ENCODE measurements at places on chromosomes 12 and 14.

DNA sequence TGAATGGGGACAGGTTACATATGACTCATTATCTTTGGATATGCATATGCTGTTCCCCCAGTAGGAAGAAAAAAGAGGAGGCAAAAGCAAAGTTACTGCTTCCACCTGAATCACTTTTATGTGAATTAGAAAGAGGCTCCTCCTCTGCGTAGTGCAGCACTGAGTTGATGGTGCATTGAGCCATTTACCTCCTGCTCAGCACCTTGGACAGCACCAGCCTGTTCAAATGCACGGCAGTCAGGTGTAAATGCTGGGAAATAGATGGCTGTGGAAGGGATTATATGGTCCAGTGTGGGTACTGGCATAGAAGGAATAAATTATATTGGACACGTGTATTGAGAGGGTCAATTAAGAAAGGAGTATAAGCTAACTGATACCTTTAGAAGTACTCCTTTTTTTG lies 541.9 kb upstream of the SEL1L start:
- DNase-seq, result peak; percentile 3

DNA sequence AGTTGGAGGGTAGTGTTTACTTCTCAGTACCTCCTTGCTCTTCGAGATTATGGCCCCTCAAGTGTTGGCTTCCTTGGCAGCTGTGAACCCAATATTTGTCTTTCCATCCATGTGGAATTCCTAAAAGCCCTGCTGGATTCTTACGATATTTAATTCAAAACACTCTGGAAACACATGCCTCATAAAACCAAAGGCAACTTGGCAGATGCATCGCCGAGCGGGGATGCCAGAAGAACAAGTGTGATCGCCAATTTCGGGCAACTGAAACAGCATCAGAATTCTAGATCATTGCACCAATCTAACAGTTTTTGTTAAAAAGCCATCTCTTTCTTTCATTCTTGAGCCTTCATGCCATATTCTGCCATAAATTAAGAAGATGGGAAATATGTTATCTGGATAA lies 934.4 kb downstream of the AACS start:
- no peak for DNase-seq

- no peak for DNase-seq
Measured at GRCh38 chr12:79001404-79001803, 136.8 kb downstream of the SYT1 start.

DNA sequence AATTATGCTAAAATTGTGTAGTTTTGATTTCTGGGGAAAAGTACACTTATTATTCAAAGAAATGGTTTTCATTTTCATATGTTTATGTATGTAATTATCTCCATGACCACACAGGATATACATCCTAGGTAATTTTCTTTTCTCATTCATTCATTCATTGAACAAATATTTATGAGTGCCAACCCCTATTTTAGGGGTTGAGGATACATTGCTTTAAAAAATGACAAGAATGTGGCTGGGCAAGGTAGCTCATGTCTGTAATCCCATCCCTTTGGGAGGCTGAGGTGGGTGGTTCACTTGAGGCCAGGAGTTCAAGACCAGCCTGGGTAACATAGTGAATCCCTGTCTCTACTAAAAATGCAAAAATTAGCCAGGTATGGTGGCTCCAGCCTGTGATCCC lies 40.9 kb downstream of the SGPP1 start:
- no peak for DNase-seq

DNA sequence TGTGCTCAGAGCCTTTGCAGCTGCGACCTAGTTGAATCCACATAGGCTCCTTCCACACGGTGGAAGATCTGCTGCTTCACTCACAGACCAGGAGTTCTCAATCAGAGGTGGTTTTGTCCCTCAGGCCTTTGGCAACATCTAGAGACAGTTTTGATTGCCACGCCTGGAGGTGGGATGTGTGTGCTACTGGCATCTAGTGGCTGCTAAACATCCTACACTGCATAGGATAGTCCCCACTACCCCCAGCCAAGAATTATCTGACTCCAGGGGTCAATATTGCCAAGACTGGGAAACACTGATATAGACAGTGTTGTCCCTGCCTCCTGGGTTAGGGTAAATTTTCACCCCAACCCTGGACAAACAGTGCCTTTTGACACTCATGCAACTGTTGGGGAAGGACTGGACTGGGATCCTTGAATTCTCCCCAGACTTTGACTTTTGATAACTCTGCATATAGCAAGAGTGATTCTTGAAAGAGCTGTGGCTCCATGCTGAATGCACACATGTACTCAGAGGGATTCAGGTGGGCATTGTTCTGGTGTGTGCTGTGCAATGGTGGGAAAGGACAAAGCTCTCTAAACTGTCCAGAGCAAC lies 39.8 kb downstream of the BAZ2A start:
- DNase-seq, result peak; percentile 64

DNA sequence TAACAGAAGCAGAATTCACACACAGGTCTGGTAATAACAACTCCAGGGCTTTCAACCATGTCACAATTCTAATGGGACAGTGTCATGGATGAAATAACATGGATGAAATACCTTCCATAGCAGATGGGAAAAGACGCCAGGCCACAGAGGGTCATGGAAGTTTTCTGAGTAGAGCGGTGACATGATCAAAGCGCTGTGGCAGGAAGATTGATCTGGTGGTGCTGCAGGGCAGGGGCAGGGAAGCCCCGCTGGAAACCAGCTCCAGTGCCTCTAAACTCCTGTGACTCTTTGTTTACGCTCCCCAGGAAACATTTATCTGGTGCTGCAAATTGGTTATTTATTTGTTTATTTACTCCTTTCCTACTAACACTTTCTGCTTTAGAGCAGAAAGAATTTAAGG lies 108.3 kb upstream of the HMGA2 start:
- no peak for DNase-seq

DNA sequence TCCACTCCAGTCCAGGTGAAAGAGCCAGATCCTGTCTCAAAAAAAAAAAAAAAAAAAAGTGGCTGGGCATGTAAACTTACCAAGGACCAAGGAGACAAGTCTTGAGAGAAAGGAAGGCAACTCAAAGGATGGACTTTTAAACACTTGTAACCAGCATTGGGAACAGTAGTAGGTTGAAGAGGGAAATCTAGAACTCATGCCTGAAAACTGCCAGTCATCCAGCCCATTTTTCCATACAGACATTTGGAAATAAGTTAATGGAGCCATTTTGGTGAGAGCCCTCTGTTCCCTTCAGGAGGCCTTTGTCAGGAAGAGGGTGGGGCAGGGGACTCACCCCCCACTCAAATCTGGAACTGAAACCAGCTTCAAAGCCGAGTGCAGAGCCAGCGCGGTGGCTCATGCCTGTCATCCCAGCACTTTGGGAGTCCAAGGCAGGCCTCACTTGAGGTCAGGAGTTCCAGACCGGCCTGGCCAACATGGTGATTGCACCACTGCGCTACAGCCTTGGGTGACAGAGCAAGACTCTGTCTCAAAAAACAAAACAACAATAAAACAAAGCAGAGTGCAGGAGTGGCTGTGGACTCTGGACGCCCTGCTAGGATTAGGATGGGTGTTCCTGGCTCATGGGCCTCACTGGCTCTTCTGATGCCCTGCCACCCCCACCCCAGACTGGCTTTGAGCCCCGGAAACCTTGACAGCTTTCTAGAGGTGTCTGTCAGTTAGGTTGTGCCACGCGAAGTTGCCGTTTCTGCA lies 1.6 kb upstream of the MLXIP start:
- no peak for DNase-seq

DNA sequence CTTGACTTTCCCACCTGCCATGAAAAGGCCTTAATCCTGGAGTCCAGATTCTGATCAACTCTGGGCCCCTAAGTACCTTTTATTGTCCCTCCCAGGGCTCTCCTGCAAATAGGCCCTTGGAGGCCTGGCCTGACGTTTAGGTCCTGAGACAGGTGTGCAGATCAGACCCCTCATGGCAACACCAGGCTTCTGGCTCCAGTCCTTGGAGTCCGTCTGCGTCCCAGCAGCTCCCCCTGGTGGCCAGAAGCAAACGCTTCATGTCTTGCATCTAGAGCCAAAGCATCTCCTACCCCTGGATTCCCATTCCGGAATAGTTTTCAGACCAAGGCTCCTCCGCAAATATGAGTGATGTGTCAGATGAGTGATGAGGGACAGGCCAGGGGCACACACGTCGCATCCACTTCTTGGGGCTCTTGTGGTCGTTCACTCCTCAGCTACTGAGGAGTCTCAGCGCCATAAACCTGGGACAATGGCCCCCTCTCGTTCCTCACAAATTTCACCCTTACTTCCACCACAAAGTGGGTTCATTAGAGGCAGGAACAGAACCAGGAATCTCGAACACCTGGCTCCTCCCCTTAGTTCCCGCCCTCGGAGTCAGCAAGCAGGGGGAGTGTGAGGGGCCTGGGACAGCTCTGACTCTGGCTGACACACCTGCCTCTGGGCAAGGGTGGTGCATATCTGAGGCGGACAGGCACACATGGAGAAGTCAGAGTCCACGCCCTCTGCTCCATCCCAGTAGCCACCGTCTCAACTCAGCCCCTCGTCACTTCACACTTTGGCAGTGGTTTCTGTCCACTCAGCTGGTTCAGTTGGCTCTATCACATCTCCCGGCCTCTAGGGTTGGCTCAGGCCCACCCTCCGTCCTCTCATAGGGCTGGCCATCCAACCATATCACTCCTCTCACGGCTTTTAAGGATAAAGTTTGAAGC lies 77.9 kb upstream of the PWP1 start:
- DNase-seq, result peak; percentile 86

DNA sequence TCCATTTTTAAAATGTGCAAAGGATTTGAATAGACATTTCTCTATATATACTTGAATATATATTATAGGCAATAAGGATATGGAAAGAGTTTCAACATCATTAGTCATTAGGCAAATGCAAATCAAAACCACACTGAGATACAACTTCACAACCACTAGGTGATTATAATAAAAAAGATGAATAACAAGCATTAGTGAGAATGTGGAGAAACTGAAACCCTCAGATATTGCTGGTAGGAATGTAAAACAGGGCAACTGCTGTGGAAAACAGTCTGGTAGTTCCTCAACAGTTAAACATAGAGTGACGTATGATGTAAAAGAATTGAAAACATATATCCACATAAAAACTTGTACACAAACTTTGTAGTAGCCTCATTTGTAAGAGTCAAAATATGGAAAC lies 11.7 kb upstream of the BATF start:
- no peak for DNase-seq

- no peak for DNase-seq
Measured at GRCh38 chr14:99736603-99737371, 52.7 kb downstream of the CYP46A1 start.

GRCh38 chr14:104544362-104544961 lies 35.1 kb upstream of the C14orf180 start:
- DNase-seq, result no peak

DNA sequence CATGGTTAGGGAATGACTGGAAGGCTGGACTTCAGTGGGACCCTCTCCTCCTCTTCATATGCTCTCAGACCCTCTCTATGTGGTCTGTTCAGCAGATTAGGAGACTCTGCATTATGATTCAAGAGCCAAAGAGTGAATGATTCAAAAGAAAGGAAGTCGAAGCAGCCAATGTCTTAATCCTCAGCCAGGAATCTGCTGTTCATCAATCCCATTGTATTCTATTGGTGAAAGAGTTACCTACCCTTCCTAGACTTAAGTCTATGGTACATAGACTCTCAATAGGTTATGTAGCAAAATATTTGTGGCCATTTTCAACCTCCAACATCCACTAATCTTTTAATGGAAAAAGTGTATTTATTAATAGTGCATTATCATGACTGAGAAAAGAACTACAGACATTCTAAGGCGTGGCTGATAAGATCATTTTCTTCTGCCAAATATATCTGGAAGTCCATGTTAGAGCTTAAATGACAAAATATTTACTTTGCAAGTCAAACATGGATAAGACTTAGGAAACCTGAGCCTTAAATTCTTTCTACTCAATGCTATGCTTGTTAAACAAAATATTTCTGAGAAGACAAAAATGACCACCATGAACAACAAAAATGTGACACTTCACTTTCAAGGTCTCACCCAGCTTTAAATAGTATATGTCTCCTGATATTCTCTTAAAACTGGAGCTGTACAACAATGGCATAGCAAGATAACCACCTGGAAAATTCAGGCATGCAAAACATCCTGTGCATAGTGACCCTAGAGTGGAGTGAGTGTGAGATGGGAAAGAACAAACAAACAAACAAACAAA lies 1100.6 kb downstream of the GALC start:
- DNase-seq, result no peak

- DNase-seq, result no peak
Measured at GRCh38 chr12:44668443-44668842, 207.7 kb downstream of the NELL2 start.

- DNase-seq, result peak; percentile 36
Measured at GRCh38 chr12:107990325-107990724, 138.8 kb upstream of the WSCD2 start.

DNA sequence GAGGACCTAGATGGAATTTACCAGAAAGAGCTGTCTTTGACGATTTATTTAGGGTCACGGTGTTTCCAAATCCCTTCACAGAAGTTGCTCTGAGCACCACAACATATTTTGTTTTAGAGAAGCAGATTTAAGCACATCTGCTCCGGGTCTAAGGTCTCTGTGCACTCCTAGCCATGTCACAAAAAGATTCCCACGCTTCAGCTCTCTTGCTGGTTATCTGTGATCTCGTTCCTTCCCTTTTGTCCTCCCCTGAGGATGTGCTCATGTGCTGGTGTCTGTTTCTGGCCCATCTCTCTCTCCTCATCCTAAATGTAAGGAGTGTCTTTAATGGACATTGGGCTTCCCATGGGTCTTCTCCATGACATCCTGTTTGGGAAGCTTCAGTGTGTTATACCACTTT lies 53.7 kb upstream of the GNPNAT1 start:
- DNase-seq, result no peak

GRCh38 chr12:54409267-54409666 lies 9.8 kb downstream of the ITGA5 start:
- no peak for DNase-seq

- no peak for DNase-seq
Measured at GRCh38 chr12:120820884-120821510, 83.2 kb downstream of the SPPL3 start.

GRCh38 chr14:61671082-61671481 lies 24.2 kb upstream of the HIF1A start:
- DNase-seq, result no peak

- peak; percentile 75 for DNase-seq
Measured at GRCh38 chr14:23153851-23154796, 29.3 kb downstream of the SLC7A8 start.

DNA sequence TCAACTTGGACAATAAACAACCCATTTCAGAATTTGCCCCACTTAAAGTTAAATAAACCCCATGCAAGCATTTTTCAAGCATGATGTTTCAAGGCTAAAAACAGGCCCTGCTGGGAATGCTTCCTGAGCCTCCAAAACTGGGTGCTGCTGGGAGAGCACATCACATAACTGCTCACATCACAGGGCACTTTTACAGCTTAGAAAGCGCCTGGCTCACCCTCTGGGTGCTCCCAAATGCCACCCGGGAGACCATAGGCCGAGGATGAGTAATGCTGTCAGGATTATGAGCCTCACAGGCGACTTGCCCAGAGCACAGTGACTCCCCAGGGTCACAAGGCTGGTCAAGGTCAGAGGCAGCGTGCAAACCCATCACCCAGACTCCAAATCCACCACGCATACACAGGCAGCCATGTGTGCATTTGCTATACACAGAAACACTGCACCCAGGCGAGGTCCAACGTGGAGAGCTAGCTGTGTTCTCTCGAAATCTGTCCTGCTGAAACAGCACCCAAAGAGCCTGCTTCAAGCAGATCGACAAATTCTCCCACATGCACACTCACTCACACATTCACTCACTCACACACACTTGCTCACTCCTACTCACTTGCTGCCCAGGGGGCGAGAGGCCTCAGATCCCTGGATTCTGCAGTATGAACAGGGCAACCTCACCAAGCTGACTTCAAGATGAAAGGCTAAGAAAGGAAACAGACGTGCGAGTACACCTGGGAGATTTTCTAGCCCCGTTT lies 58.7 kb downstream of the ITPK1 start:
- DNase-seq, result no peak

Measured in choroid plexus epithelial cell (primary cell).